HT-29 (cell line): ENCODE measurements at places on chromosomes 13 and 19.

GRCh38 chr13:29423050-29423449 lies 172.4 kb downstream of the SLC7A1 start:
- no peak for DNase-seq

GRCh38 chr13:105345730-105346129 lies 1189.7 kb downstream of the EFNB2 start:
- DNase-seq = peak; percentile 4

DNA sequence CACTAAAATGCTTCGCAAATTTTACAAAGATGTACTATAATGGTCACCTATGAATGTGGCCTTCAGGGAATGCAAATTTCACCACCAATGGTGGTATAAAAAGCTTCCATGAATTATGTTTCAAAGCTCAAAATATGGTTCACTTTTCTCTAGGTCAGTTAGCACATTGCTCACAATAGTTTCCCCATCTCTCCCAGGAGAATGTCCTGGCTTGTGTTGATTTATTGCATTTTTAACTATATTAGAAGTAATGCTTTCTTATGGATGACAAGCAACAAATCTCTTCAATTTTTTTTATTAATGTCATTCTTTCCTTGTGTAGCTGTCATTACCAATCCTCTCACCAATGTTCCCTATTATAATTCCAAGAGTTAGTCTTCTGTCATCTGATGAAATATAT lies 621.2 kb downstream of the TBC1D4 start:
- no peak for DNase-seq

- no peak for DNase-seq
Measured at GRCh38 chr19:43354305-43354627, 780 bp downstream of the CD177 start.

DNA sequence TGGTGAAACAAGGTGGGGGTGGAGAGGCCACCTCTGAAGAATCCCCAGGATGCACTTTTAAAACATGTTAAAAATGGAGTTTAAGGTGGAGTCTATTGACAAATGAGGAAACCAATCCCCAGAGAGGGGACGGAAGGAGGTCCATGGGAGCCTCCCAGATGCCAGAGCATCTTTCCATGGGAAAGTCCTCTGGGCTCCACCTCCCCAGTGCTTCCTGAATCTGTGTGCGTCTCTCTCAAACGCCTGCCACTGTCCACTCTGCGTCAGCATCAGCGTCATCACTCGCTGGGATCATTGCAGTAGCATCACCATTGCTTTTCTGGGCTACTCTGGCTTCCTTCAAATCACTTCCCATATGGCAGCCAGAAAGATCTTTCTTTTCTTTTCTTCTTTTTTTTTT lies 6.2 kb downstream of the GPR4 start:
- no peak for DNase-seq

DNA sequence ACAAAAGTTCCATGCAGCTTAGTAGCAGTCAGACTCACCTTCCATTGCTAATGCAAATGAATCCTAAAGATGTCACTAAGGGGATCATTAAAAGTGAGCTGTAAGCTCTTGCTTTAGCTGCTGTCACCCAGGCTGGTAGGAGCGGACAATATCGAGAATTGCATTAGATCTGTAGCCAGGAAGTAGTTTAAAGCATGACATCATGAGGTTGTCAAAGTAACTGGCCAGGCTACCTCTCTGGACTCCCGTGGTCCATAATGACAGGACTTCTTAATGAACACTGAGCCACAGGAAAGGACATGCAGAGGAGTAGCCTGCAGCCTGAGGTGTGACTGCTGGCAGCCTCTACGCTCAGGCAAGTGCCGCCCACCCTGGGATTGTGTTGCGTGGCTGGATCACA lies 522.3 kb upstream of the NBEA start:
- DNase-seq = no peak

DNA sequence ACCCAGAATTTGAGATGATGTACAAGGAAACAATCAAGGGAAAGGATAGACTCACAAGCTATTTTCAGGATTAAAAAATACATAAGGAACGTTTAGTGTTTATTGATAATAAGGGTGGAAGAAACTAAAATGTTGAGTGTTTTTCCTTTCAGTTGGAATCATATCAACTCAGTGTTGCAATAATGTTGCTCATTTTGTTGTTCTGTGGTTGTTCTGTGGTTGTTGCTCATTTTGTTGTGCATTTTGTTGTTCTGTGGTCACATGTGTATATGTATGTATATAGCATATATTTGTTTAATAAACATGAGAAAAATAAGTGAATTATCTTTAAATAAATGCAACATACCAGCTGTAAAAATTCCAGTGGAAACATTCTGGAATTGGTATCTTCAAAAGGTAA lies 262.4 kb upstream of the SPRY2 start:
- no peak for DNase-seq

DNA sequence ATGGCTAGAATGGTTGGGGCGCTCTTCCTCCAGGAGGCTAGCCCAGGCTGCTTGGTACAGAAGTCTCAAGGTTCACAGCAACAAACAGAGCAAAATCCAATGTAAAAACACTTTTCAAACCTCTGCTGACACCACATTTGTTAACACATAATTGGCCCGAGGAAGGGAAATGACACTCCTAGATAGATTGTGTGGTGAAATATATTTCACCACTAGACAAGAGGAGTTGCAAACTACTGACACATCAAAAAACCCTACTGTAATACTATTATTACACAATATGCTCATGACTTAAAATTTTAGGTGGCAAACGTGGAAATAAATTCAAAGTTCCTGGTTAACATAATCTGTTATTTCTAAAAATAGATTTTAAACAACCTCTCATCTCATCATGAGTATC lies 643.6 kb downstream of the PCDH9 start:
- no peak for DNase-seq

GRCh38 chr19:5101871-5102270 lies 133.0 kb downstream of the KDM4B start:
- no peak for DNase-seq

GRCh38 chr13:24624801-24625231 lies 55.4 kb upstream of the ATP12A start:
- DNase-seq = no peak

DNA sequence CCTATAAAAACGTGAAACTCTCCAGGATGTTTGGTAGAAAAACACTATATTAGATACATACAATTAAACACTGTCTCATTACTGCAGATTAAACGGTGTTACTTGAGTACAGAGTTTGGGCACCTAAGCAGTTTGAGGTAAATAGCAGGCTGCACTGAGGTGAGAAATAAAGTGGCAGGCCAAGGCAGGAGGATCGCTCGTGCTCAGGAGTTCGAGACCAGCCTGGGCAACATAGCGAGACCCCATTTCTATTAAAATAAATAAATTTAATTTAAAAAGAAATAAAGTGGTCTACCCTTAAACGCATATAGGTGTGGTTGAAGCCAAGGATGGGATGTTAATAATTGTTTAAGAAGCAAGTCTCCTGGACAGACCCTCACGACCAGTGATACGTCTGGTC lies 1.2 kb downstream of the PSPC1 start:
- DNase-seq = peak; percentile 52

GRCh38 chr19:40519352-40520322 lies 52.8 kb downstream of the SPTBN4 start:
- no peak for DNase-seq

DNA sequence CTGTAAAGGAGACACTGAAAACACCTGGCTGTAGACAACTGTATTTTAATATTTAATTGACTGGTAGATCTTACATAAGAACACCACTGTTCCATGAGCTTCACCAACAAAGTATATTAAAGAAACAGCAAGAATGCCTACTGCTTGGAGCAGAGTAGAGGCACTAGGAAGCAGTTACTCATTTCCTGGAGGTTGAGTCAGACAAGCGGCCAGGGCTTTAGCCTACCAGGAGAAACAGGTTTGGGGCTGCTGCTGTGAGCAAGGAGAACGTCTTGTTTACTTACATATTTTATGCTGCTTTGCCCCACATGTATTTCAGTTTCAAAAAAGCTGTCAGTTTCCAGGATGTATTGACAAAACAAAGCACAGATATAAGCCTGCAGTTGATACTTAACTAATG lies 33.4 kb downstream of the ALG5 start:
- peak; percentile 32 for DNase-seq

GRCh38 chr13:80319004-80319403 lies 21.9 kb downstream of the SPRY2 start:
- DNase-seq = no peak

DNA sequence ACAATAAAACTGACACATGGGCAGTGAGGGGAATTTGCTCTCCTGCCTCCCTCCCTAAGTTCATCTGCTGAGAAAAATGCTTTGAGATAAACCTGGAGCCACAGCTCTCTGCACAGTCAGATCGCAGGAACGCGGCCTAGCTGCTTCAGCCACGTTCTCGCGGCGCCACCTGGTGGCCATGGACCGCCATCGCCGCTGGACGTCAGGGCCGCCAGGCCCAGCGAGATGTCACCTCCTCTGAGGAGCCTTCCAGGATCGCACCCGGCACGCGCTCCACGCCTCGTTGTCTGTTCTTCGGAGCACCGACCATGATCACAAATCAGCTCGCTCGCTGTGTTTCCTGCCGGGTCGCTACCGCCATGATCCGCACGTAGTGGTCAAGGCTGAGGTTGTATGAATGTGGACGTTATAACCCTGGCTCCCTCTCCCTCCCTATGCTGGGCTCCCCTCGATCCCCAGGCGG lies 20.6 kb upstream of the USP29 start:
- peak; percentile 27 for DNase-seq

GRCh38 chr19:7863157-7863970 lies 10.8 kb downstream of the PRR36 start:
- no peak for DNase-seq

- no peak for DNase-seq
Measured at GRCh38 chr19:17625043-17625442, 63.1 kb downstream of the UNC13A start.

DNA sequence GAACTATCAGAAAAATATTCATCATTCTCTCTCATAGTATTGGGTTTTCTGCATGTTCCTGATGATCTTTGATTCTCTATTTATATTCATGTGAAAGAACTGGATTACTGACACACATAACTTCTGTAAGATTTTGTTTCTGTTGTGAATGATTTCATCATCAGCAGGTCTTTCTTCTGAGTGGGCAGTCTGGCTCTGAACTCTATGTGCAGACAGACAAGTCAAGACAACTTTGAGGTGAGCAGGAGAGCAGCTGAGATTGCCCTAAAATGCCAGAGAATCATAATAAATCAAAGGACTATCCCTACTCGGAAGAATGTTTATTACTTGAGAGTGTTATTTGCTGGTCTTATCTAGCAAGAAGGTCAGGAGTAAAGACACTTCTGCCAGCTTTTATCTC lies 652.1 kb upstream of the GPC6 start:
- no peak for DNase-seq

DNA sequence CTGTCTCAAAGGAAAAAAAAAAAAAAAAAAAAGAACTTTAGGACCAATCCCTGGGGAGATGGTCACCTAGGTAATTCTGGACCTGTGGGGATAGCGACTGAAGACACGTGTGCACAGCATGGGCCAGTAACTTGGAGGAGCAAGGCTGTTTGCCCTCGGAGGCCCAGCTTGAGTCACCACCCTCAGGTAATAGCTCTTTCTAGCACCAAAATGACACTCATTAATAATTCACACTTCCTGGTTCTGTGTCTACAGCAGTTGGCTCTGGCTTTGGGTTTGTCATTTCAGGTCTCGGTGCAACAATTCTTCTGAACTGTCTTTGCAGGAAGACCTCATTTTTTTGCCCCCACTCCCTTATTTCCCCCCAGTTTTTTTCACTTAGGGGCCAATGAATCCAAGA lies 3.9 kb upstream of the ATP11A start:
- DNase-seq = peak; percentile 67

GRCh38 chr19:47405197-47405550 lies 14.2 kb downstream of the MEIS3 start:
- no peak for DNase-seq

- DNase-seq = peak; percentile 36
Measured at GRCh38 chr13:101751488-101751887, 299.0 kb downstream of the ITGBL1 start.

DNA sequence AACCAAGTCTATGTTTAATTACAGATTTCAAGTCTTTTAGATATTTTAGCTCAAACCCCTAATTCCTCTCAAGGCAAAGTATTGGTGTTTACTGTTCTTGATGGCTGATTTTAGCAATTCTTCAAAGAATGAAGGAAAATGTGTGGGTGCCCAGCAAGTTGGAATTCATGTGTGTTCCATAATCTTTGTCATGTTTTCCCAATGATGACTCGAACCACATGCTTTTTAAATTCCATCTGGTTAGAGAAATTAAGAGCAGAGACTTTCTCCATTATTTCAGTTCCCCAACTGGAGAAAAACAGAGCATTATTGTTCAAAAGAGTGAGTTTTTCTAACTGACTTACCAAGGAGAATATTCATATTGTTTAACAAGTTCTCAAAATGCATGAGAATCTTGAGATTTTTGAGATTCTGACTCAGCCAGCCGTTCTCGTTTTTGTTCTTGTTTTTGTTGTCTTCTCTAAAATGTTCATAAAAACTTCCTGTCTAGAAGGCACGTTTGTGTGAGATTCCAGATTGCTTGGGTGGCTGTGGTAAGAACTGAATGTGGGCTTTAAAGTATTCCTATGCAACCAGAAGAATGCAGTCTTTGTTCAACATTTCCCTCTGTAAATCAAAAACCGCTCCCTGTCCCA lies 404.7 kb downstream of the IRS2 start:
- no peak for DNase-seq

DNA sequence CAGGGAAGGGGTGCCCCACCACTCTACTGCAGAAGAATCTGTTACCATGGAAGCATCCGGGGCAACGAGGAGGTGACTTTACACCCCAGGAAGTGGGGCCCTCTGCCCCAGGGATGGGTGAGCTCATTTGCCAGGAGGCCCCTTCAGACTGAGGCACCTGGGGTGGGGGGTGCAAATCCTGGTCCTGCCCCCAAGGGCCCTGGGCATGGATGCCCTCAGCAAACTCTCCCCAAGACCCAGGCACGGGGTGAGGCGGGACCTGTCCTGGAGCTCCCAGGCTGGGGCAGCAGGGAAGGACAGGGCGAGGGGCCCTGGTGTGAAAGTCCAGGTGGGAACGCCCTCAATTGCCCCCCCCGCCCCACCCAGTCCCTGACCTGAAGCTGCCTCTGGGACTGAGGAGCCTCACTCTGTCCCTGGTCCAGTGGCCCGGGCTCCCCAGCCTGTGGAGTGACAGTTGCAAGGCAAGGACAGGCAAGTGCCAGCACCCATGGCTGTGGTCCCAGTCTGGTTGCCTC lies 52.5 kb downstream of the C1QTNF9 start:
- DNase-seq = no peak

DNA sequence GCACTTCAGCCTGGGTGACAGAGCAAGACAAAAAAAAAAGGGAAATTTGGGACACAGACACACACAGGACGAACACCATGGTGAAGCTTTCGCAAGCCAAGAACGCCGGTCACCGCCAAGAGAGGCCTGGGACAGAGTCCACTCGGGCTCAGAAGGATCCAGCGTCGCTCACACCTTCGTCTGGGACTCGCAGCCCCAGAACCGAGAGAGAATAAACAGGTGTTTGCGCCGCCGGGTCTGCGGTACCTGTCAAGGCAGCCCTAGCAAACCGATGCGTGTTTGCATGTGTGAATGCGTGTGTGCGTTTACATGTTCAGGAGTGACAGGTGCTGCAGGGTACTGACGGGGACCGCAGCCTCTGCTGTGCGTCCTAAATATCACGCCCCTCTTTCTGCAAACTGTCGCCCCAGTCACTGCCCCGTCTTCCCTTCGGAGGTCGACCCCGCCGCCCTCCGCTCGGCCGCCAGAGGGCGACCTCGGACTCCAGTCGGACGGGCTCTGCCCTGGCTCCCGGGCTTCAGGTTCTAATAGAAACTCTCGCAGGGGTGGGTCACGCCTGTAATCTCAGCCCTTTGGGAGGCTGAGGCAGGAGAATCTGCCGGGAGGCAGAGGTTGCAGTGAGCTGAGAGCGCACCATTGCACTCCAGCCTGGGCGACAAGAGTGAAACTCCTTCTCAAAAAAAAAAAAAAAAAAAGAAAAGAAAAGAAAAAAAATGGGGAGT lies 11.8 kb upstream of the CSNK1G2 start:
- DNase-seq = peak; percentile 67
